Stimulated activated CD8-positive, alpha-beta memory T cell treated with anti-CD3 and anti-CD28 coated beads, Interleukin-7, amount 100 ng/mL, for 1 hour (primary cell): ENCODE measurements at places on chromosomes 5 and 9.
A peak's percentile ranks its signal among the peaks of the same experiment; 100 is the strongest.

DNA sequence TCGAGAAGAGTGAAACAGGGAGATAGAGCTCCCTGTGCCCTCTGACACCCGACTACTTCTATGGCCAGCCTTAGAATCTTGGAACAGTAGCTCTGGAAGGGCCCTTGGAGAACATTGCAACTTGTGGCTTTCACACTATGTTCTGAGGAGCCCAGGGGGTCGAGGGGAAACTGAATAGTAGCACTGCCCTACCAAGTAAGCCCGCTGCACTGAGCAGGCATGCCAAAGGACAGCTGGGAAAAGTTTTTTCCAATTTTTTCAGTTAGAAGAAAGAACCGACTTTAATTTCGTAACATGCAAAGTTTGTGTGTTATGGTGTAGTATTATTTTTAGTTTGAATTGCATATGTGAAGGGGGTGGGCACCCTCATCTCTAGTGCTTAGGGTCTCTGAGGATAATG, 10.9 kb downstream of the SMIM3 start:
- no peak for DNase-seq

DNA sequence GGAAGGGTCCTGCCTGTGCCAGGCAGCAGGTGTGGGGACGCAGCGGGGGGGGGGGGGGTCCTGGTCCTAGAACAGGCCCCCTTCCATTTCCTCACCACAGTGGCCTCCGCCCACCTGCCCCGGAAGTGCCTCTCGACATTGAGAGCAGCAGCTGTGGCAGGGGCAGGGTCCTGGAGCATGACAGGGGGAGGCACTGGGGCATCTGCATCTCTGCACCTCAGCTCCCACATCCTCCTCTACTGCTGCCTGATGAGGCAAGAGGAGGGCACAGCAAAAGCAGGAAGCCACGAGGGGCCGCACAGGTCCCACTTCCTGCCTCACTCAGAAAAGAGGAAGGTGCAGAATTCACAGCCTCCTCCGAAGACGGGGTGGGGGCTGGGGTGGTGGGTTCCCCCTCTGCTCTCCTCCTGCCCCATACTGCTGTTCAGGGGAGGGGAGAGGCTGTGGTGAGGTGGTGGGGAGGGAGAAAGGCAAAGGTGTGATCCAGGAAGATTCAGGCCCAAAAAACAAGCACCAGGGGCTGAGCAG, 14.8 kb downstream of the AKNA start:
- peak; percentile 62 for DNase-seq

DNA sequence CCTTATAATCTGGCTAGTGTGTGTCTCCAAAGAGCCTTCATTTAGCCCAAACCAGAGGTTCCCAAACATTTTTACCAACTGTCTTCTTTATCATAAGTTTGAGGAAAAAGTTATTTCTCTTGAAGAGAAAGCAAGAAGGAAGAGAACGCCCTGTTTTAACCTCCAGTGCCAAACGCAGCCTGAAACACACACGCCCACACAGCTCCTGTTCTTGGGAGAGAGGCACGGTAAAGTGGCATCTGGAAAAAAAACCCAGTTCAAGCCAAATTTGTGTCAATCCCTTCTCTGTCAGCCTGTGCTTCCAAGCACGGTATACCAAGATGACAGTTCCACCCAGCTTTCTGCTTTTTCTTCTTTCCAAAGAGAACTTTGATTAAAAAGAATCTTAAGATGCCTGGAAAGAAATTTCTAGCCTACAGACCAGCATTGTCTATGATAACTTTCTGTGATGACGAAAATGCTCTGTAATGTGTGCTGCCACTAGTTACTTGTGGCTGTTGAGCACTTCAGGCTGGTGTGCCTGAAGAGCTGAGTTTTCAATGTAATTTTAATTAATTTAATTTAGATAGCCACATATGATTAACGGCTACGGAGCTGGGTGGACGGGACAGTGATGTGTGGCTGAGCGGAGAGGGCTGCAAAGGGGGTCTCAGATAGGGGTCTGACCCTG, 62.3 kb downstream of the ACER2 start:
- DNase-seq: no peak

GRCh38 chr5:86557920-86558319, 59.8 kb upstream of the COX7C start:
- no peak for DNase-seq

- no peak for DNase-seq
Observed at GRCh38 chr5:112419986-112420864, 1.1 kb upstream of the EPB41L4A start.

GRCh38 chr9:109031241-109031640, 17.9 kb upstream of the CTNNAL1 start:
- DNase-seq: no peak

DNA sequence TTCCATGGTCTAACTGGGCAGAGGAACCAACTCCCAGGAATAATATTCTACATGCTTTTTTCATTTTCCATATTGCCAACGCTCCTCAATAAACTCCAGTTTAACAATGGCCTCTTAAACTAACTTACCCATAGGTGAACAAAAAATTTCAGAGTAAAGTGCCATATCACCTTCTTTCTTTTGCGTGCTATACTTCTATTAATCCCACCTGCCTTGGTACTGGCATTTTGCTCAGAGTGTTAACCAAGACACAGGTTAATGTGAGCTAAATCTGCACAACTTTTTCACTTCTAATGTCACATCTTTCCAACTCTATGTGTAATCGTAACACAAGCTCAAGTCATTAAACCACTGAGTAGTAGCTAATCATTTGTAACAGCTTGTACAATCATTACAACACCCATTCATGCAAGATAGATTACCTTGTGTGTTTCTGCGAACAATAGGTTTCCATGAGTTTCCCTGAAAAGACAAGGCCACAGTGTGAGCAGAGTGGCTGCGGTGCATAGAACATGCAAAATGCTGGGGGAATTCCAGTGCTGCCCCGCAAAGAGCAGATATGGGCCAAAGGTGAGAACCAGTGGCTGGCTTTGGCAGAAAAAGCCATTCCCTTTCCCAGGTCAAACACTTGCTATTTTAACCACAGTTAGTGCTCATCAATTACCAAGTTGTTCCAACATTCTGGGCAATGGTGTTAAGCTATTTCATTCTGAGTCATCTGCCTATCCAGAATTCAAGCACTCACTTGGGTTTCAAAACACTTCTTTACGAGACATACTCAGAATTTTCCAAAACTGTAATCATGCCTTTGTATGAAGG, 42.8 kb downstream of the TIMD4 start:
- DNase-seq: no peak
